ENCODE measurements at places on chromosomes 16 and 17. TPM values are rescaled to one million over a fixed set of nuclear protein-coding genes. Genes with fewer than 3 reads are reported as not detected.

EFNB3 gene
- polyA plus RNA-seq = not detected

GRCh38 chr16:4709481-4709880, 16.1 kb downstream of the NUDT16L1 start:
- DNase-seq = no peak

CDRT15 gene
- polyA plus RNA-seq = 0.33 TPM

DNA sequence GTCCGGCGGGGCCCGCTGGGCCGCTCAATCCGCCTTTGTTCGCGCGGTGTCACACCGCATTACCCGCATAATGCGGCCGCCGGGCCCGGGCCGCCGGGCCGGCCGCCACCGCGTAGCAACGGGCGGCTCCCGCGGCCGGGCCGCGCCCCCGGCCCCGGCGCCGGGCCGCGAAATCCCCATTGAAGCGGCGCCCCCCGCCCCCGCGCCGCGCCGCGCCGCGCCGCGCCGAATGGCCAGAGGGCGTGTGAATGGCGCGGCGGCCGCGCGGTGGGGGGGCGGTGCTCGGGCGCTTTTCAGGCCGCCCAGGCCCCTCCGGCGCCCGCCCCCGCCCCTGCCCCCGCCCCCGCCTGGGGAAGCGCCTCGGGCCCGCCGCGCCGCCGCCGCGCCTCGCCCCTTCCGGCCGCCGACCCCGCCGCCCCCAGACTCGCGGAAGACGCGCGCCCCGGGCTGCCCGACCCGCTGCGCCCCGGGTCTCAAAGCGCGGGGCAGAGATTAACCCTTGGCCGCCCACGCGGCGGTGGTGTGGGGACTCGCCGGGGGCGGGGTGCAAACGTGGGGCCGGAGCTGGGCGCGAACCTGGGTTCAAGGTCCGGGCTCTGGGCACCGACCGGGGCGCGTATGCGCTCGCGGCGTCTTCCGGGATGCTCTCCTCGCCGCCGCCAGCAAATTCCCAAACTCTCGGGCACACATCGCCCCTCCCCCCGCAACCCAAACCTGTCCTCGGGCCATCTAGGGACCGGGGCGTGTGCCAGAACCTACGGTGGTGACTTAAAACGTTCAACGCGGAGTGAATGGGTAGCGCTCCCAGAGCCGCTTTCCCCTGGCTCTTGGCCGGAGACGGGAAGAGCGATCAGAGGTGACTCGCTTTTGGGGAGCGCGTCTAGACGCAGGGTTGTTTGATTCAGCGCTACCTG, 46.7 kb downstream of the WNT3 start:
- DNase-seq = no peak

DNA sequence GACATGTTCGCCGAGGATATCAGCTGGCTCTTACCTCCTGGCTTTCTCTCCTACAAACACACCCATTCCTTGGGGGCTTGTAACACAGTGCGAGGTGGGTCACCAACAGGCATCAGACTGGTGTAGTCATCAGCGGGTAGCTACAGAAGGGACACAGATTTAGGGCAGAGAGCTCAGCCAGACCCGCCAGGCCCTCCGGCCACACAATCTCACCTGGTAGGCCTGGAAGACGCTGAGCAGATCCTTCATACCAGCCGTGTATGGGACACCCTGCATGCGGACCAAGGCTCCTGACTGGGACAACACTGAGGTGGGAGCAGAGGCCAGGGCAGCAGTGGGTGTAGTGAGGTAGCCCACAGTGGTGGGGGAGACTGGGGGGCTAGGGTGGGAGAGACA, 5.8 kb downstream of the ESRP2 start:
- no peak for DNase-seq

DNA sequence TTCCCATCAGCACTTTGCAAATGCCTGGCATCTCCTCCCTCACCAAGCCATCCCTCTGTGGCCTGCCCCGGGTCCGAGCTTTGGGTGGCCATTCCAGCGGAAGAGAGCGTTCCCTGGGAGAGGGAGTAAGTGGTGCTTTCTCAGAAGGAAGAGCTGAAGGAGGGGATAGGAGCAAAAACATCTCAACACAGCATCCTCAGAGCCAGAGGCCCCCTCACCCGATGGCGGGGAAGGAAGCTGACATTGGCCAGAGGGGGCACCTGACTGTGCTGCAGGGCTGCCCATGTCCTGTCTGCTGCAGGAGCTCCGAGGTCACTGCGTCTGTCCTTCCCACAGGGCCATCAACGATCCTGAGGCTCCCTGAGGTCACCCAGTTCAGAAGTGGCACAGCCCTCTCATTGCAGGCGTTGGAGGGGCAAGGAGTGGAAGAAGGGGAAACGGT, 427 bp upstream of the TLCD3B start:
- no peak for DNase-seq

OR3A3 gene
- not detected for polyA plus RNA-seq

- no peak for DNase-seq
Observed at GRCh38 chr16:12685806-12686205, 117.9 kb downstream of the CPPED1 start.

EVI2A gene
- 15.8 TPM for polyA plus RNA-seq

GRCh38 chr16:2095315-2095853, 40.3 kb downstream of the PKD1 start:
- no peak for DNase-seq
